SIG-M5 (cell line): ENCODE measurements at places on chromosomes 6 and 20.
A peak's percentile ranks its signal among the peaks of the same experiment; 100 is the strongest.

DNA sequence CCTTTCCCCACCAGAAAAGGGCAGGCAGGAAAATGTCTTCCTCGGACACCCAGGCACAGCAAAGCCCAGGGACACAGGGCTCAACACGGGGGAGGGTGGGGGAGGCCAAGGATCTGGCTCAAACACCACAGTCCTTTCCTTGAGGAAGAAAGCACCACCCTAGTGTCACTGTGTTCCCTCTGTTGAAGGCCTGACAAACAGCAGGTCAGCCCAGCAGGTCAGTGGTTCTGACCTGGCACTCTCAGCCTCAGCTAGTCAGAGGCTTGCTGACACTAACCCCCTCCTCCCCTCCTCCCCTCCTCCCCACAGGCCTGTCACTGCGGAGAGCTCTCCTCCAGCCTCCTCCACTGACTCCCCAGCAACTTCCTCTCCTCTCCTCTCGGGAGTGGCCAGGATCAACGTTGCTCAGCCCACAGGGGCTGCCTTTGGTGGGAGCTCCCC, 239.6 kb downstream of the LRFN2 start:
- DNase-seq = no peak

DNA sequence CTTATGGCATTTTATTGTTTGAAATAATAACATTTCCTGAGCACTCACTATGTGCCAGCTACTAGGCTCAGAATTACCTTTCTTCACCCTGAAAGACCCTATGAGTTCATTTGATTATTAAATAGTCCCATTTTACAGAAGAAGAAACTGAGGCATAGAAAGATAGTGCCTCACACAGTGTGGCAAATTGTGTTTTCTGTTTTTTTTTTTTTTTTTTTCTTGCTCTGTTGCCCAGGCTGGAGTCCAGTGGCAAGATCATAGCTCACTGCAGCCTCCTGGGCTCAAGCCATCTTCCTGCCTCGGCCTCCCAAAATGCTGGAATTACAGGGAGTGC, 59.7 kb upstream of the PTPN1 start:
- DNase-seq = no peak

DNA sequence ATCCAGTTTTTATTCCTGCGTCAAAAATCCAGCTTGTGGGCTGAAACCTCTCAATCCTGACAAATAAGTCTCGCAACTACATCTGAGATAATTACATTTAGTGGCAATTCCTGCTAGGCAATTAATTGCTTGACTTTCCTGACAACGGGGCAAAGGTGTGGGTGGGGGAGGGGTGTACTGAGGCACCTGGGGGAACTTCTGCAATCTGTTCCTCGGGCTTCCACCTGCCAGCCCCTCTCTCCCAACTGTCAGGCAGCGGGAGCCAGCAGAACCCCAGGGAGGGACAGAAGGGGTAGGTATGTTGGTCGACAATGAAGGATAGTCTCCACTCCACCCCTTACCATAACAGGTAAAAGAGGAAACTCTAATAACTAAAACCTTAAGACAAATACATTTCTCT, 6.8 kb downstream of the C6orf52 start:
- no peak for DNase-seq

DNA sequence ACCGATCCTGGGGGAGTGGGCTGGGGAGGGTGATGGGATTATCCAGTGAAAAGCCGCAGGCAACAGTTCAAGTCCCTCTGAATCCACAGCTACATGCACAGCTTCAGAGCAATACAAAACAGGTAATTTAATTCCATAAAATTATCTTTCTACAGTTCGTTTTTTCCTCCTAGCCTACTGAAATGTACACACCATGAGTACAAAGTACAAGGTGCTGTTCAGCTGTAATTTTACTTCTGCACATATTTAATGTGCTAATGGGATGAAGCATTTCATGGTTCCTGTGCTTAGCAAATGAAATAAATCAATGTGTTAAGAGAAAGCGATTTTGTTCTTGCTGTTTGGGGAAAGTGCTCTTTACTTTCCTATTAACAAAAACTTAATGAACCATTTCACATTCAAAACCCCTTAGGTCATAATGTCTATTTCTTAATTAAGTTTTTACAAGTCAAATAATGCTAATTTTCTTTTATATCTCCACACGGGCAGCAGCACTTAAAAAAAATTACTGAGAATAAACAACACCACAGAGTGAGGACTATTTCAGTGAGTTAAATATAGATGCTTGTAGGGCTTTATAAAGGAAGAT, 71.8 kb downstream of the INSM1 start:
- no peak for DNase-seq

GRCh38 chr6:27251606-27252251, 4.2 kb downstream of the PRSS16 start:
- peak; percentile 30 for DNase-seq
